ENCODE measurements at places on chromosomes 6 and 20. TPM values are rescaled to one million over a fixed set of nuclear protein-coding genes. Genes with fewer than 3 reads are reported as not detected.

DNA sequence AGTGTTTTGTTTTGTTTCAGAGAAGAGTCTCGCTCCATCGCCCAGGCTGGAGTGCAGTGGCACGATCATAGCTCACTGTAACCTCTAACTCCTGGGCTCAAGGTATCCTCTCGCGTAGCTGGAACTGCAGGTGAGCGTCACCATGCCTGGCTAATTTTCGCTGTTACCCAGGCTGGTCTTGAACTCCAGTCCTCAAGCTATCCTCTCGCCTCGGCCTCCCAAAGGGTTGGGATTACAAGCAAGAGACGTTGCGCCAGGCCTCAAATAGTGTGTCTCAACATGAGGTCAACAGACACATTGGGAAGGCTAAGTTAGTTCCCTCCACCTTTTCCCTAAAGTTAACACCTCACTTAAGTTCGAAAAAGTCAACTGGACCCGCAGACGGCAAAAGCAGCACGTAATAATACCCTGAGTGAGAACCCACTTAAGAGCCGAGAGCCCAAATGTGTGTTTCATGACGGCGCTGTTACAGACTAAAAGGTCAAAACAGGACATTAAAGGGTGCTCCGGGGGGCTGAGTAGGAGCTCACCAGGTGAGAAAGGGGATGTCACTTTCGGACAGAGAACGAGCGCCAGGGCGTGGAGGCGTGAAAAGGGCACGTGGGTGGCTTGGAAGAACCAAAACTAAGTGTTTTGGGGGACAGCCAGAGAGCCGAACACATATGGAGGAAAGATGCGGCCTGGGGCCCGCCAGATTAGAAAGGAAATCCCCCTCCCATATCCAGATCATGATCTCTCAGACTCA is 499 bp downstream of the TTI1 start:
- H3K27ac ChIP-seq, result peak overlapping the region; percentile 86
- H3K4me3 ChIP-seq, result peak overlapping the region; percentile 81
- peaks cover 27% of the 10 kb centered on the region for H3K4me1 ChIP-seq
- no peak for DNase-seq
- no peaks in the 10 kb centered on the region for H3K27me3 ChIP-seq
- H3K36me3 ChIP-seq, result no peaks in the 10 kb centered on the region

DNA sequence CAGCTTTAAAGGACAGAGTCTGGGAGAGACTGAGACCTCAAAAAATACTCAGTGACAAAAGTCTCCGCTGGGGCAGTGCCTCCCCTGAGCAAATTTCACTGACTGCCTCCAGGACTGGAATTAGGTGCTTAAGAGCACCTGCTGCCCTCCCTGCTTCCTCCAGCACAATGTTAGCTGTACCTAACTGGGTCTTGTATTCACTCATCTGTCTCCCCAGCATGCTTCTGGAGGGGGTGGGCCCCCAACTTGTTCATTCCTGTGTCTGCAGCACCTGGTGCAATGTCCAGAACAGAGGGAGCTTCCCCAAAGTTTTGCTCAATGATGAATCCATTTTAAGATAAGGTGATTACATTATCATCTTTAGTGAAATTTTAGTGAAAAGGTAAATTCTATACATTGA is 650.7 kb downstream of the KIF16B start:
- DNase-seq, result no peak
- peaks cover 7% of the 10 kb centered on the region for H3K4me1 ChIP-seq
- H3K27me3 ChIP-seq, result no peaks in the 10 kb centered on the region

- H3K27ac ChIP-seq, result no peak overlapping the region
- H3K4me1 ChIP-seq, result no peaks in the 10 kb centered on the region
- no peak overlapping the region for H3K4me3 ChIP-seq
Measured at GRCh38 chr6:137033828-137034227, 10.9 kb downstream of the IL20RA start.

The DZANK1 gene
- 3.7 TPM for total RNA-seq
